ENCODE measurements at places on chromosomes 1 and 21.

GRCh38 chr21:45506836-45507522 is 35.3 kb downstream of the SLC19A1 start:
- DNase-seq: no peak

GRCh38 chr1:226937940-226938725 is 2.0 kb upstream of the COQ8A start:
- DNase-seq: no peak

- no peak for DNase-seq
Observed at GRCh38 chr21:46355161-46356004, 31.4 kb downstream of the PCNT start.

- no peak for DNase-seq
Observed at GRCh38 chr1:13728091-13728715, 28.2 kb downstream of the PRDM2 start.

DNA sequence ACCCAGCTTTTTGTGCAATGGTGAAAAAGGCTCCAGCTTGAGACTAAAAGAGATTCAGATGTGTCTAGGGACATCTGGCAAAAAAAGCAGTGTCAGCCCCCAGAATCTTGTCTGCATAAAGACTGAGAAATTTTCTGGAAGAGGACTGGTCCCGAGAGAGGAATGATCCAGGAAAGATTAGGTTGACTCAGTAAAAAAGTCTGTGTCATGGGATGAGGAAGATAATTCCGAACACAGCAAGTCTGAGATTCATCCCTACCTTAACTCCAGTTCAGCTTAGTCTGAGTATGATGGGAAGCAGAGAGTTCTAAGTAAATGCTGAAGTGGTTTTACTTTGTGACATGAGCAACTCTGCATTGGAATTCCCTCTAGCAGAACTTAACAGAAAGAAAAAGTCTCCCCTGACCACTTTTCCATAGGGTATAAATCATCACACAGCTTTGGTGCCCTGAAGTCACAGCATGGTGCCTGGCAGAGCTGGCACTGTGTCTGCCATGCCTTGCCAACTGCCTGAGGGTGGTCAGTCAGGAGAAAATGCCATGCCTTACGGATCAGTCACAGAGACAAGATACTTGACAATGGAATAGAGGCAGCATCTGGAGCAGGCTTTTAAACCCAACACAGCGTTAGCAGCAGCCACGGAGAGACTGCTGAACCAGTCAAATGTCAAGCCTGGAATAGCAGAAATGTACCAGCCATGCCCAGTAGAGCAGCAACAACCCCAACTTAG is 153.4 kb downstream of the ZC3H11B start:
- DNase-seq: no peak
